ENCODE measurements at places on chromosomes 12 and 14. TPM values are rescaled to one million over a fixed set of nuclear protein-coding genes. Genes with fewer than 3 reads are reported as not detected.

DNA sequence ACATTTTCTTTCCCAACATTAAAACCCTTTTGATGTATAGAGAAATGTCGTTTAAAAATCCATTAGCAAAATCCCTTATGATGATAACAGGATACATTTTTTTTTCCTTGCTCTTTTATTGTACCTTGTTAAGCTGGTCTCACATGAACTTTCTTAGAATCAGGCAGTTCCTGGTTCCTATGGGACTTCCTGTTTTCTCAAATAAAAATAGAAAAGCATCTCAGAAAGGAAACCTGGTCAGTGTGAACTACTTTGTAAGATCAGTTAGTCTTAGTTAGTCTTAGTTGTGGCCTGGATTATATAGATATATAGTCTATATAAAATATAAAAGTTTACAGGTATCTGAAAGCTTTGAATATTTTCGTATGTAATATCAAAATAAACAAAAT is 40.3 kb downstream of the LEMD3 start:
- no peak for DNase-seq
- H3K36me3 ChIP-seq = no peaks in the 10 kb centered on the region
- peaks cover 2% of the 10 kb centered on the region for H3K4me1 ChIP-seq

Gene P2RX2
- total RNA-seq = 0.27 TPM

DNA sequence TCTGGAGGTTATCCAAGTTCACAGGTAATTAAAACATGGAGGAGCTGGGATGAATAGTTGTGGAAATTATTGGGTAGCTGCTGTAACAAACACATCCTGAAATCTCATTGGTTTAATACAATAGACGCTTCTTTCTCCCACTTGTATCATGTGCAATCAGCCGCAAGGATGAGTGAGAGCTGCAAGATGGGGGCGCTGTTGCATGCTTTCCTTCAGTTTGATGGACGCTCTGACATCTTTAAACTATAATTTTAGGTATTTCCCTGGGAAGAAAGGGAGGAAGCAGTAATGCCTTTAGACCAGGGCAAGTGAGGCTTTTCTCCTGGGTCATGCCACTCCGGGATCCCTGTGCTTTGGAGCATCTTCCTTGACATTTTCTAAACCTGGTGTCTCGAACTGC is 178.7 kb downstream of the PAWR start:
- H3K36me3 ChIP-seq = no peaks in the 10 kb centered on the region
- H3K27me3 ChIP-seq = no peaks in the 10 kb centered on the region
- H3K4me1 ChIP-seq = no peaks in the 10 kb centered on the region
- no peak for DNase-seq

- DNase-seq = no peak
- no peak overlapping the region for H3K27ac ChIP-seq
These were observed 15.2 kb downstream of the FBXO33 start for GRCh38 chr14:39417014-39417413.

DNA sequence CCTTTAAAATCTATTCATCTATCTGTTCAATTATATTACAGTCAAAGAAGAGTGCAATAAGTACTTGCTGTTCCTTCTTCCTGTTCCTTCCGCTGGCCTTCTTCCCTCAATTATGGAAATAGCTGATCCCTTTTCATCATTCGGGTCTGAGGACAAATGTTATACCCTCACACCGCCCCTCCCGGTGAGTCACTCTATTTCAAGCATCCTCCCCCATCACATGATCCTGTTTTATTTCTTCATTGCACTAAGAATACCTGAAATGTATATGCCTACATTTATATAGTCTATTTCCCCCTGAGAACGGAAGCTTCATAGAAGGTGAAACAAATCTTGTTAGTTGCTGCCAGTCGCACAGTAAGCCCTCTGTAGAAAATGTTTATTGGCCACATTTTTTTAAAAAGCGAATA is 2.5 kb downstream of the SLC38A1 start:
- no peak for DNase-seq
- H3K27ac ChIP-seq = no peak overlapping the region
- H3K36me3 ChIP-seq = no peaks in the 10 kb centered on the region
- H3K27me3 ChIP-seq = no peaks in the 10 kb centered on the region
- no peaks in the 10 kb centered on the region for H3K4me1 ChIP-seq

DNA sequence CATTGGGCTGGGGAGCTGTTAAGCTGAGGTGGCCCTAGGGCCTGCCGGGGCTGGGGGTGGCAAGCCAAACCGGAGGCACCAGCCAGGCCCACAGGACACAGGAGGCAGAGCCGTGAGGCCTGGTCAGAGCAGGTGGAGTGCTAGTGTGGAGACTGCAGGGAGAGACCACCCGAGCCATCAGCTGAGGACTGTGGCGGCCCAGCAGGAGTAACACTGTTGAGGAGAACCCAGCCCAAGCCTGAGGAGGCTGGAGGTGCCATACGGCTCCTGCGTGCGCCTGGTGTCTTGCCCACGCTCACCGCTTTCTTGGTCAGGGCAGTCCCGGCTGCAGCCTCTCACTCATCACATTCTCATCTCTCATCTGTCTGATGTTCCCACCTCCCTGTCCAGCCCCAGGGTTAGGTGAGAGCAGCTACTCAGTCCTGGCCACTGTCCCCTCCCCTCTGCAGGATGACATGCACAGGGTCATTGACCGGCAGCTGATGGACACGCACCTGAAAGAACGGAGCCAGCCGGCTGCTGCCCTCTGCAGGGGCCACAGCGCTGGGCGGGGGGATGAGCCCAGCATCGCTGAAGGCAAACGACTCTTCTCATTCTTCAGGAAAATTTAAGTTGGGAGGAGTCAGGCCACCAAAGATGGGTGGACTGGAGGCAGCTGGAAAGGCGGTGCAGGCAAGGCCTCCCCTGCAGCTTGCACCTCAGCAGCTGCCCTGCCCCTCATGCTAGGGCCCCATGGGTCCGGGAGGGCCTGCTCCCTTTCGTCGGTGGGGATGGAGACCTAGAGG is 23.8 kb downstream of the RAB35 start:
- H3K36me3 ChIP-seq = no peaks in the 10 kb centered on the region
- DNase-seq = no peak
- H3K27me3 ChIP-seq = no peaks in the 10 kb centered on the region
- H3K4me1 ChIP-seq = no peaks in the 10 kb centered on the region

Gene LALBA
- total RNA-seq = not detected

- H3K4me1 ChIP-seq = no peaks in the 10 kb centered on the region
- no peaks in the 10 kb centered on the region for H3K36me3 ChIP-seq
- DNase-seq = no peak
- no peaks in the 10 kb centered on the region for H3K27me3 ChIP-seq
- H3K4me3 ChIP-seq = no peak overlapping the region
- no peak overlapping the region for H3K27ac ChIP-seq
These were observed 21.8 kb upstream of the DCN start for GRCh38 chr12:91204421-91204820.

Data from aorta (tissue), 5 donors.